ENCODE measurements at places on chromosomes 13 and 19.

DNA sequence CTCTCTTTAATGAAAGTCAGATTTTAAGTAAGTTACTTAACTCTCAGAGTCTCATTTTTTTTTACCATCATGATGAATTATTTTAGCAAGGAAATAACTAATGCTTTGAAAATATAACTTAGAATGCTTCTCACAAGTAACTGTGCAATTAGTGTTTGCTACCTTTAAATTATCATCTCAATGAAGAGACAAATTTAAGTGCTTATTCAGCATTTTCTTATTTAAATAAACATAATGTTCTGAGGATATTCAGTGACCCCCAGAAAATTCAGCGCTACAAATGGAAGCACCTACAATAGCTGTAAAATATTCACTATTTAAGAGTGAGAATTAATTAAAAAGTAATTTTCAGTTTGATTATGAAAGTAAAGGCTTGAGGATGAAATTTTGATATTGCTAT is 527.2 kb downstream of the SLITRK1 start:
- DNase-seq, result no peak

DNA sequence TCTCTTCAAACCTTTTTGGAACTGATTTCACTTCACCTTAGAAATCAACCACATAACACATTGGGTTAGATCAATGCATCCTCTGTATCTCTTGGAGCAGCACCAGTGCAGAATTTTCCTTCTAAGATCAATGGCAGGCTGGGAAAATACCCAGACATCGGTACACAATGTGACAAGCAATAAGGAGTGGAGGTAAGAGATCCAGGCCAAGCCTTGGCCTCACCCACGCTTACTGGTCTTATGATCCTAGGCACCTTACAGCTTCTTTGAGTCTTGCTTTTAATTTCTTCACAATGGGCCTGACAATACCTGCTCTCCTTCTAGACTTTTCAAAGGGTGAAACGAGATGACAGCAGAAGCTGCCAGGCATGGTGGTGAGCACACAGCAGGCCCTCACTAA is 232.0 kb downstream of the LACC1 start:
- no peak for DNase-seq

DNA sequence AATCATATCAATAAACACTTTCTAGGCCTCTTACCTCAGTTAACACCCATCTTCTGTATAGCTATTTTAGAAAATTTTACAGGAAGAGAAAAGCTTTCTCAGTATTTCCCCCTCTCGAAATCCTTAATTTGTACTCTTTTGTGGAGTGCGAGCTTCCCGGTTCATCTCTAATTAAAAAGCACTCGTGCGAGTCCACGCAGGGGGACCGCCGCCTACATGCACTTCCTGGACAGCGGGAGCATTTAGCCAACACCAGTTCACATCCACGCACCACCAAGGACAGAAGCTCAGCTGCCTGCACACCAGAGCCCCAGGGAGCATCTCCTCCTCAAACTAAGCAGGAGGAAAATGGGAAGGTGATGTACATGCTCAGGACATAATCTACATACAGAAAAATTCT is 60.0 kb downstream of the RASA3 start:
- DNase-seq, result no peak

GRCh38 chr19:50475736-50476223 is 527 bp upstream of the EMC10 start:
- no peak for DNase-seq

- no peak for DNase-seq
Observed at GRCh38 chr19:39469567-39469966, 11.1 kb upstream of the TIMM50 start.

DNA sequence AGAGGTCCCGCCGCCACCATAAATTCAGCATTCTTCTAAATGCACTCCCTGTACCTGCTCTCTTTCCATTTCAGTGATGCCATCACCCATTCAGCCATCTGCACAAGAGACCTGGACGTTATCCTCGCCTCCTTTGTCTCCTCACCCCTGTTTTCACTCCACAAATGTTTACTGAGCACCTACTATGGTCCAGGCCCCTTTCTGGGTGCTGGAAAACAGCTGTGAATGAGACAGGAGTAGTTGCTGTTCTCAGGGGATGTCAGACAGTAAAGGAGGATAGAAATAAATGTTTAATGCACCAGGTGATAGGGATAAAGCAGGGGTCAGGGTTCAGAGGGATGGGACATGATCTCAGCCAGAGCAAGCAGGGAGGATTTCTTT is 3.3 kb downstream of the AP1M1 start:
- DNase-seq, result no peak

DNA sequence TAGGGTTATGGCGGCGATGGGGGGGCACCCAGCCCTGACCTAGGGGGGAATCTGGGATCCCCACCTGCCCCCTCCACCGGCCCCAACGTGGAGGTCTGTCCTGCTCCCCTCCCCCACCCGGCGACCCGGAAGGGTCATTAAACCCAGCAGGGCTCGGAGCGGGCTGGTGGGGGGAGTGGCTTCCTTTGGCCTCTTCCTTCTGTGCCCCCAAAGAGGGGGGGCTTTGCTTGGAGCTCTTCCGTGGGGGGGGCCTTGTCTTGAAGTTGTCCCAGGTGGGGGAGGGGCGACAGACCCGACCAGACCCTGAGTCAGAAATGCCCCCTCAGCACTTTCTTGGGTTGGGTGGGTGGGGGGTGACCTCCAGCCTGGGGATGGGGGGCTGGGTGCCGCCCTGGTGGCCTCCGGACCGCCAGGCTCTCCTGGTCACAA is 1.5 kb downstream of the ARID3A start:
- no peak for DNase-seq
